Liver (tissue), 10 donors: ENCODE measurements at places on chromosomes 12 and 14. TPM values are rescaled to one million over a fixed set of nuclear protein-coding genes. Genes with fewer than 3 reads are reported as not detected.

OASL gene
- total RNA-seq, result 0.89 TPM

DNA sequence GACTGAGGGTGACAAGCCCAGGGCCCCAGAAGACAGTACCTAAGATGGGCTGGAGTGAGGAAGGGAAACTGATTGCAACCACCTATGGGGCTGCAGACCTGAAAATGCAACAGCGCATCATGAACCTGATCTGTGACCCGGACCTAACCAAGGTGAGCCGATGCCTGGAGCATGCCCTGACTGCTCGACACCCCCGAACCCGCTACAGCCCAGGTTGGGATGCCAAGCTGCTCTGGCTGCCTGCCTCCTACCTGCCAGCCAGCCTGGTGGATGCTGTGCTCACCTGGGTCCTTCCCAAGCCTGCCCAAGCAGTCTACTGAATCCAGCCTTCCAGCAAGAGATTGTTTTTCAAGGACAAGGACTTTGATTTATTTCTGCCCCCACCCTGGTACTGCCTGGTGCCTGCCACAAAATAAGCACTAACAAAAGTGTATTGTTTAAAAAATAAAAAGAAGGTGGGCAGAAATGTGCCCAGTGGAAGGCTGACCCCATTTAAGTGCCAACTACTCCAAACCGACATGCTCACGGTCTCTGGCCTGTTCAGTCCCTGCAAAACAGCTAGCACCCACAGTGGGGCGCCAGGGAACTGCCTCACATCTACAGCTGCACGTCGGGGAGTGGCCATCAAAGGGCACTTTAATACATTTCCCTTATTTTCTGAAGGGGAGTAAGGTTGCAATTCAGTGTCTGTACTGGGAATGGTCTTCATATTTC lies 4.2 kb downstream of the RDH5 start:
- DNase-seq, result peak; percentile 57

DNA sequence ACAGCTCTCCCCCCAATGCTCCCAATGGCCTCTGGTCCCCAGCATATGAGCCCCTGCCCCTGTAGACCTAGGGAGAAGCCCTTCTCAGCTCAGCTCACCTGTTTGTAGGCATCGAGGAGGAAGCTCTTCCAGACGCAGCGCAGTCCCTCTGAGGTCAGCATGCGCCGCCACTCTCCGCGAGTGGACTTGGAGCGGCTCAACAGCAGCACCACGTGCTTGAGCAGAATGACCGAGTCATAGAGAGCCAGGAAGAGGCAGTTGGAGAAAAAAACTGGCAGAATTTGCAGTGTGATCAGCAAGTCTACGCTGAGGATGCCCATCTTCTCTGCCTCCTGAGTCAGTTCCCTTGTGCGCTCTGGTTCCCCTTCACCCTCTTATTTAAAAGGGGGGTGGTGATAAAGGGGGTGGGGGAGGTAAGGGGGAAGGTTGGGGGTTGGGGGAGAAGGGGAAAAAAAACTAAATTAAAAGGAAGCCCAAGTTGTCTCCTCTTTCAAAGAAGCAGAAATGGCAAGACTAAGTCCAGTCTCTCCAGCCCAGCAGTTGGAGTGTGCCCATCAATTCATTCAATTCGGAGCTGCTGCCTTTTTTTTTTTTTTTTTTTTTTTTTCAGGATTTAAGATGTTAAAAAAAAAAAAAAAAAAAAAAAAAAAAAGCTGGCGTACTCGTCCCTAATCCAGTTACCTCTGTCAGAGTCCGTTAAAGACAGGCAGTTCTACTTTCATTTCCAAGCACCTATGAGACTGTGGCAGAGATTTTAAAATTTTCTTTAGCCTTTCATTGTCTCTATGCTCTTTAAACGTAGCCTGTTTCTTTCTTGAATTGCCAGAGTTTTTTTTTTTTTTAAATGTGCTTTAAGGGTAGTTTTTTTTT lies at the start of gene DIO2:
TSS of gene DIO2 (minus strand) at position 352 of the 870 bp plus-strand sequence. CDS start at position 320, 32 bp downstream.
- DNase-seq, result no peak

DNA sequence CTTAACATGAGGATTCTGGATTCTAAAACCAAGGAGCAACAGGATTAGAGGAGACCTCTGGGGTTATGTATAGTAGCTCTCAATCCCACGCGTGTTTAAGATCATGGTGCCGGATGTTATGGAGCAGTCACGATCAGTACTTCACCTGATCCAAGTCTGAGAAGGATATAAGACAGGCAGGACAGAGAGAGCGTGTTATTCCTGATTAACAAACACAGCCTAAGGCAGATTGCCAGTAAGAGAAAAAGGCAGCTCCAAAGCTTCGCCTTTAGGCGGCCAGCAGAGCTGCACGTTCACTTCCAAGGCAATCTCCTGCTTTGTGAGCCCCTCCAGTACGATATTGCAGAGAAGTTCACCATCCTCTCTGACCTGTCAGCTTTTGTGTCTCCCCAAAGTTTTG lies 5.5 kb downstream of the SETD3 start:
- DNase-seq, result no peak

GRCh38 chr12:110807640-110808039 lies 39.1 kb upstream of the CCDC63 start:
- no peak for DNase-seq

DNA sequence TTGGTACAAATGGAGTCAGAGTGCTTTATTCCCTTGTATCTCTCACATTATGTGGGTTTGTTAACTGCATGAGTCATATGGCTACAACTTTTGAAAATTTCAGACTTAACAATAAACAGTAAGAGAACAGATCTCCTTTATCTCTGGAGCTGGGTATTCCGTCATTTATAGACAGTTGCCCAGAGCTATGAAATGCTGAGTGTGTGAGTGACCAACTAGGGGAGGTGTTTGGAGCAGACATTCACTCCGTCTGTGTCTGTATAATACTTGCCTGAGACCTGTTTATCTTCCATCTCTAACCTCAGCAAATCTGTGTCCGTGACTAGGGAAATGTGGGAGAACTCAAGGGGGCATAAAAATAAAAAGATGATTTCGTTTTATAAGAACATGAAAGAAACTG lies 279.9 kb upstream of the FAR2 start:
- DNase-seq, result no peak

KRT85 gene
- total RNA-seq, result not detected

DNA sequence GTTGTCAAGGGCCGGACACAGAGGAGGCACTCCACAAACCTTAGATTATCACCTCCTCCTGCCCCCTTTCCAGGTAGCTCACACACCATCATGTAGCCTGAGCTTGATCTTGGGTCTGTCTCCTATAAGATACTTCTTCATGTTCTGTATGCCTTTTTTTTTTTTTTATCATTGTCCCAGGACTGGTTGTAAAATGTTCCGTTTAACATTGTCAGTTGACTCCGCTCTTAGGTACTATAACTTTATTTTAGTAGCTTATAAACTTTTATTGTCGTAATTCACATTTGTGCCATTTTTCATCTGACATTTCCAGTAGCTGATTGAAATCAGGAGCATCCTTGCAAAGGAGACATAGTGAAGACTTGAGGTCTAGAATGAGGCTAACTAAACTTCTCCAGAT lies 79.9 kb downstream of the SLC15A5 start:
- DNase-seq, result no peak

ISCA2 gene
- 7.1 TPM for total RNA-seq

DNA sequence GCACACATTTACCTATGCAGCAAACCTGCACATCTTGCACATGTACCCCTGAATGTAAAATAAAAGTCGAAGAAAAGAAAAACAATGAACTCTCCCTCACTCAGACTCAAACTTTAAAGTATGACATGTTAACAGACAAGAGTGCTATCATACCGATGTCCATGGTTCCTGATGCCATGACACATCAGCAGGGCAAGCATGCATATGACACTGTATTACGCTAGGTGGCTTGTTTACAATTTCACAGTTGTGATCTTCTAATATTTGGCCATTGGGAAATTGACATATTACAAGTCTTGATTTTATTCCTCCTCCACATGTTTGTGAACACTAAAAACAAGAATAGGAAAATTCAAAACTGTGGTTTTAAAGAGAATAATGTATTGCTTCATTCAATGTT lies 126.6 kb downstream of the ADAMTS20 start:
- DNase-seq, result no peak

GRCh38 chr12:38711054-38711453 lies 194.3 kb downstream of the CPNE8 start:
- no peak for DNase-seq

- DNase-seq, result no peak
Observed at GRCh38 chr14:72567226-72567625, 326.7 kb downstream of the DPF3 start.

ACSM4 gene
- total RNA-seq, result not detected

MANSC4 gene
- total RNA-seq, result not detected

MYH6 gene
- total RNA-seq, result 0.05 TPM

CMKLR1 gene
- total RNA-seq, result 13.7 TPM

DNA sequence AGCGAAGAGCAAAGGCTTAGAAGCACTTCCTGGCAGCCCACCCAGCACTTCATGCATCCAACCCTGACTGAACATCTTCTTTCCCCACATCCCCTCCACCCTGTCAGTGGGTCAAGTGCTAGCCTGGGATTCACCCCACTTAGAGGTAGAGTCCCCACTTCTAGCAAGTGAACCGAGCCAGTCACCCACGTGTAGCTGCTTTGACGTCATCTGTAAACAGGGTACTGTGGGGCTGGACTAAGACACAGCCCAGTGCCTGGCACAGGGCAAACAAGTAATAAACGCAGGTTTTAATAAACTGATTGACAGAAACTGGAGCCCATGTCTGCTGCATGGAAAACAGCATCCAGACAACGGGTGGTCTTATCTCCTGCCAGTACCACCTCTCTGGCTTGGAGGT lies 61.7 kb downstream of the ITPK1 start:
- no peak for DNase-seq

GRCh38 chr12:29026419-29026818 lies 122.7 kb upstream of the FAR2 start:
- no peak for DNase-seq
